IMR-90 (cell line): ENCODE measurements at places on chromosomes 13 and 19. TPM values are rescaled to one million over a fixed set of nuclear protein-coding genes. Genes with fewer than 3 reads are reported as not detected.

AMH gene
- under 0.01 TPM in 1 of 2 replicates, not detected in the other for total RNA-seq

PCDH8 gene
- not detected in 2 replicates for total RNA-seq

SIGLEC12 gene
- not detected in 2 replicates for total RNA-seq

USHBP1 gene
- not detected in 2 replicates for total RNA-seq

BORA gene
- total RNA-seq = 12.2 and 13.1 TPM in 2 replicates

ZNF552 gene
- 4.7 and 5.0 TPM in 2 replicates for total RNA-seq

ZNF296 gene
- total RNA-seq = not detected in 2 replicates

IZUMO2 gene
- total RNA-seq = not detected in 2 replicates

LIPE gene
- total RNA-seq = 0.83 and 1.1 TPM in 2 replicates
